NCI-H510A (cell line): ENCODE measurements at places on chromosomes 1 and 21.

DNA sequence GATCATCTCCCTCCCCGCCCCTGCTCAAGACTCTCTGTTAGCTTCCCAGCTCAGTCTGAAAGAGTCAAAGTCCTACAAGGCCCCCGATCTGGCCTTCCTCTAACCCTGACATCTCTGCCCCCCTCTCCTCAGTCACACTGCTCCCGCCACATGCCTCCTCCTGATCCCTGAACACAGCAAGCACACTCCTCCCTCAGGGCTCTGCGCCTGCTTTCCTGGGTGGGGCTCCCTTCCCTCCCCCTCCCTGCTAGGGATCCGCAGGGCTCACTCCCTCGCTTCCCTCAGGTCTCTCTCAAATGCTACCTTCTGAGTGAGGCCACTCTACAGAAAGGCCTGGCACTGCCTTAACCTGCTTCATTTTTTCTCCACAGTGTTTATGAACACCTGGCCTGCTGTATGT lies 5.7 kb upstream of the GALE start:
- DNase-seq, result no peak

DNA sequence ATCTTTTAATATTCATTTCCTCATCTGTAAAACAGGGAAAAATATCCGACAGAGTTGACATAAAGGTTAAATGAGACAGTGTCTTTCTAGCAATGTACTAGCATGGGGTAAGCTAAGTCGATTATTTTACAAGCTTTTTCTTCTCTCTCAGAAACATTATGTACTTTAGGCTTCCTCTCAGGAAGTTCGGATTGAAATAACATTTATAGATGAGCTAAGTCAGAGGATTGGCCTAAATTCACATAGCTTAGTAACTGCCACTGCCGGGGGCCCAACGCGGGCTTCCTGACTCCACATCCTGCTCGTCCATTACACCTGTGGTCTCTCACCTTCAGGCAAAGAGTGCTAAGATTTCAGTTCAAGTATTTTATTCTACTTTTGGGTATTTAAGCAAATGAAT lies 462.3 kb upstream of the NFIA start:
- no peak for DNase-seq

GRCh38 chr1:107057197-107058133 lies 991 bp downstream of the PRMT6 start:
- peak; percentile 51 for DNase-seq

DNA sequence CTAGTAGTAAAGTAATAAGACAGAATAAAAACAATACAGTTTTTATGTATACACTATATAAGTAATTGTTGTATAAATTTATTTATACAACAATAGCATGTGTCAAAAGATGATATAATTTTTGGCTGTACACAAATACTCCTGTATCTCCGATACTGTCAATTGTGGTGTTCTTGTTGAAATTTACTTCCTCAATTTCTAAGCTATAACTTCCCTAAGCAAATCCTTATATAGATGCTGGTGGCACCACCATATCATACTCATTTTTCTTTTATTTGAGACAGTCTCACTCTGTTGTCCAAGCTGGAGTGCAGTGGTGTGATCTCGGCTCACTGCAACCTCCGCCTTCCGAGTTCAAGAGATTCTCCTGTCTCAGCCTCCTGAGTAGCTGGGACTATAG lies 141.0 kb upstream of the HP1BP3 start:
- DNase-seq, result no peak

GRCh38 chr1:68973459-68974244 lies 476.8 kb upstream of the DEPDC1 start:
- DNase-seq, result no peak
